ENCODE measurements at places on chromosomes 4 and X. TPM values are rescaled to one million over a fixed set of nuclear protein-coding genes. Genes with fewer than 3 reads are reported as not detected.

Gene CDX4
- not detected for total RNA-seq

Gene REELD1
- total RNA-seq, result 0.45 TPM

Gene CTSO
- total RNA-seq, result 3.0 TPM

Gene TXK
- 24.0 TPM for total RNA-seq

Gene PNCK
- total RNA-seq, result not detected

Gene POF1B
- total RNA-seq, result not detected

DNA sequence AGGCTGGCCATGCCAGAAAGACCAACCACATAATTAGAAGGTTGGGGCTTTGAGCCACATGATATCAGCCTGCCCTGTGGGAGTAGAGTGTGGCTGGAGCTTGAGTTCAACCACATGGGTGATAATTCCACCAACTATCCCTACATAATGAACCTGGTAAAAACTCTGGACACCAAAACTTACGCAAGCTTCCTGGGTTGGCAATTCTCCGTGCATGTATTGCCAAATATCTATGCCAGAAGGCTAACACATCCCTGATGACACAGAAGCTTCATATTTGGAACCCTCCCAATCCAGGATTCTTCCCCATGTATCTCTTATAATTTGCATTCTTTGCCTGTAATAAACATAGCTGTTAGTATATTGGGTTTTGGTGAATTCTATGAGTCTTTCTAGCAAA, 68.2 kb downstream of the FUNDC1 start:
- DNase-seq, result no peak

- no peak for DNase-seq
These were observed 96.5 kb downstream of the SLC2A9 start for GRCh38 chr4:9924750-9925149.

- DNase-seq, result no peak
These were observed 18.6 kb downstream of the LANCL3 start for GRCh38 chrX:37590047-37590446.

DNA sequence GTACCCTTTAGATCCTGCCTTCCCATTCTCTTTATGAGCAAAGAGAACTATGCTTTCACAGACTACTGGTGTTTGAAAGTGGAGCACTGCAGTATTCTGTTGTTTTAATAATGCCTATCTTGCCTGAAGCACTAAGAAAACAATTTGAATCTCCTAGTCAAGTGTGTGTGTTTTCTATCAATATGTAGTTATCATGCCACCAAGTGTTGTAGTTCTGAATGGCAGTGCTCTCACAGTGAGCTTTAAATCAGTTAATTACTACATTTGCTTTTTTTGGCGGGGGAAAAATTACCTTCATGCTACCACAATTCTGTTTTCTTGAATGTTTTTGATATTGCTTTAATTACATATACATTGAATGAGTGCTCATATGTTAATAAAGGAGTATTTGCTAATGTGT, 143.6 kb upstream of the FAM47A start:
- no peak for DNase-seq

DNA sequence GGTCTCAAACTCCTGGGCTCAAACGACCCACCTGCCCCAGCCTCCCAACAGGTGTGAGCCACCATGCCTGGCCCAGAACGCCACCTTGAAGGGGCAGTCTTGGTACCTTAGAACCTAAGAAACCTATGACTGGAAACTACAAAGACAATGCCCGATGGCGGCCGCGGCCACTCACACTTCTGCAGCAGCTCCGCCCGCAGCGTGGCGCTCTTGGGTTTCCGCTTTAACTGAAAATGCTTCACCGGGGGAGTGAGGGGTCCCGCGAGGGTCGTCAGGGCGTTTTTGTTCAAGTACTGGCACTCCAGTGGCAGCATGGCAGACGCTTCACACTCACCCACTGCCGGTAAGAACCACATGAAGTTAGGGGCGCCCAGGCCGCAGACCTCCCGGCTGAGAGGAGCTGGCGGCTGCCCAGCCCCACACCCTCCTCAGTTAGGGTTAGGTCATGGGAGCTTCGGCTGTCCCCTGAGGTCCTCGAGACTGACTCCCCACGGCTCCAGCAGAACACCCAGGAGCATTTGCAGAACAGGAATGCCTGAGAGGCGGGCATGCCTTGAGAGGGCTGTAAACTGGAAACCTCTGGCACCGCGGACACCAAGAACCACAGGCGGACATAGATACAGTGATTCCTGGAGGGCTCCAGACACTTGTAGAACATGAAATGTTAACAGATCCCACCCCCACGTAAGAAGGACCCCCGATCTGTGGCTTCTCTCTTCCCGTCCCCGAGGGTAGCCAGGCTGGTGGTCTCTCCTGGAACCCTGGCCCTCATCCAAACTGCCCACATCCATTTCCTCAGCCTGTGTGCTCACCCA, 19.0 kb downstream of the NELFA start:
- no peak for DNase-seq

GRCh38 chr4:114103908-114104307, 124.5 kb upstream of the ARSJ start:
- no peak for DNase-seq

DNA sequence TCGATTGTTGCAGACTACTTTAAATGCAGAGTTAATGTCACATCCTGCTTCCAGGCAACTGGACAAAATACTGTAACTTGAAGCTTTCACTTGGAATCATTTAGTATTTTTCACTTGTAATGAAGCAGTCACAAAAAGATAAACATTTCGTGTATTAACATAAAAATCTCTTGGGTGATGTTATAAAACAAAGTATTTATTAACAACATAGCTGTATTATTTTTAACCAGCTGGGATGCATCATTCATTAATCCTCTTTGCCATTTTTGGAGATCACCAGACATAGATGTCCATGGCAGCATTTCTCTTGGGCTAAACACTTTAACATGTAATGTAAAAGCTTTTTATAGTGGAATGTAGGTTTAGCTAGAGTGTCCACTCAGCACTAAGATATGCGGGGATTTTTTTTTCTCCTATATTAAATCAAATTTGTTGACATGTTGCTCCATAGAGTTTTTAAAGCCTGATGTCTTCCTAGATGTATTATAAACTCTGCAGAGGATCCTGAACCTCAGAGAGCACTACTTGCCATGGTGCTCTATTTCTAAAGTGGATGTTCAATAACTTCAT, 193.7 kb upstream of the SPANXN4 start:
- DNase-seq, result no peak

GRCh38 chr4:8701126-8702019, 108.8 kb downstream of the CPZ start:
- DNase-seq, result no peak

GRCh38 chrX:71056867-71057266, 11.3 kb downstream of the SNX12 start:
- DNase-seq, result no peak

GRCh38 chr4:158649111-158649680, 22.5 kb downstream of the C4orf46 start:
- DNase-seq, result no peak

GRCh38 chr4:110869862-110870572, 247.1 kb upstream of the PITX2 start:
- no peak for DNase-seq

- DNase-seq, result no peak
These were observed 370.3 kb upstream of the SMIM31 start for GRCh38 chr4:164383358-164384220.

DNA sequence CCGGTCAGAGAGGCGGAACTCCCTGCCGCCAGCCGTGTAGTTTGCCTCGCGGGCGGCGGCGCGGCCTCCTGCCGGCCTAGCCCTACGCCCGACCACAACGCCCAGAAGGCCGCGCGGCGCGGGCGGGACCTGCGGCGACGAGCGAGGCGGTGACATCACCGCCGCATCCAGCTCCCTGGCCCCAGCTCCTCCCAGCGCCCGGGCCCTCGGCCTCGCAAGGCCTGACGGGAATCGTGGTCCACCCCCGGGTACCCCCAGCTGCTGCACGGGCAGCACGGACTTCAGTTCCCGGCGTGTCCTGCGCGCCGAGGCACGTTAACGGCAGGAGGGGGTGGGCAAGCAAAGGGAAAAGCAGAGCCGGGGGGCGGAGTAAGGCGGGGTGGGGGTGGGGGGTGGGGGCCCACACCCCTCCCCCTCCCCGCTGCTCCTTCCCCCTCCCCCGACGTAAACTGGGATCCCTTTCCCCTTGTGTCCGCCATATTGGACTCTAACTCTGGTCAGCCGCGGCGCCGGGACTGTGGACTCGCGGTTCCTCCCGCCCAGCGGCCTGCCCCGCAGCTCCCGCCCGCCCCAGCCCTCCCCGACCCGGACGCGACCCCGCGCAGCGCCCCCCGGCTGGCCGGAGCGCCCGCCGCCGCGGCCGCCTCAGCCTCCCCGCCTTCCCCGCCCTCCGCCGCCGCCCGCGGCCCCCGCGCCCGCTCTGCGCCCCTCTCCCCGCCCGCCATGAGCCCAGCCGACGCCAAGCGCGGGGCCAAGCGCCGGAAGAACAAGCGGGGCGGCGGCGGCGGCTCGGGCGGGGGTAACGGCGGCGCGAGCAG, at the start of gene FAM193A:
Gene FAM193A (plus strand): TSS at position 455 of the 818 bp plus-strand sequence. CDS start 269 bp downstream, at position 724.
- DNase-seq, result peak; percentile 100

- DNase-seq, result no peak
These were observed 22.0 kb downstream of the OR13H1 start for GRCh38 chrX:131565909-131566308.

- no peak for DNase-seq
These were observed 423.1 kb downstream of the ADAM29 start for GRCh38 chr4:175341203-175341755.

GRCh38 chrX:118498351-118498750, 2.7 kb downstream of the DOCK11 start:
- no peak for DNase-seq

DNA sequence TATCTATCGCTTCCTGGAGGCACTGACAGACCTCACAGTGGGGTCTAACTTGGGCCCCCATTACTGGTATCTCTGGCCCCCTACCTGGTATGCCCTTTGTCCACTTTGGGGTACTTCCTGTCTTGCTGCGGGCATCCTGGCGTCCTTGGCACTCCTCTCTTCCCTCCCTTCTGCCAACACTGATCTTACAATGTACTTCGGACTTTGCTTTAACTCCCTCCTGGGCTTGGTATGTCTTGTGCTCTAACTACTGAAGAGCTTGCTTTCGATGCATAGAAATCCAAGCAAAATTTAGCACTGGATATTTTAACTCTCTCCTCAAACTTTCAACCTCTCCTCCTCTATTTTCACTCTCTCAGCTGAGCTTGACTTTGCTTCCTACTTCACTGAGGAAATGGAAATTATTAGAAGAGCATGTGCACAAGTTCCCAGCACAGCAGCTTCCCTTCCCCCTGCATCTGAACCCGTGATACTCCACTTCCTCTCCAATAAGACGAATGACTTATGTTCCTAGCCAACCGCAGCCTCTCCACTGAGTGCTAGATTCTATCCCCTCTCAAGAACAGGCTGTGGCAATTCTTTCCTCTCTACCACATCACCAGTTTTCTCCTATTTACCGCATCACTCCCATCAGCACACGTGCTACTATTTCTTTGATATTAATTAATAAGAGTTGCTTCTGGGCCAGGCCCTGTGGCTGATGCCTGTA, 52.9 kb downstream of the SUPT20HL2 start:
- peak; percentile 43 for DNase-seq

- no peak for DNase-seq
These were observed 486.2 kb downstream of the RPA4 start for GRCh38 chrX:97369947-97370346.

DNA sequence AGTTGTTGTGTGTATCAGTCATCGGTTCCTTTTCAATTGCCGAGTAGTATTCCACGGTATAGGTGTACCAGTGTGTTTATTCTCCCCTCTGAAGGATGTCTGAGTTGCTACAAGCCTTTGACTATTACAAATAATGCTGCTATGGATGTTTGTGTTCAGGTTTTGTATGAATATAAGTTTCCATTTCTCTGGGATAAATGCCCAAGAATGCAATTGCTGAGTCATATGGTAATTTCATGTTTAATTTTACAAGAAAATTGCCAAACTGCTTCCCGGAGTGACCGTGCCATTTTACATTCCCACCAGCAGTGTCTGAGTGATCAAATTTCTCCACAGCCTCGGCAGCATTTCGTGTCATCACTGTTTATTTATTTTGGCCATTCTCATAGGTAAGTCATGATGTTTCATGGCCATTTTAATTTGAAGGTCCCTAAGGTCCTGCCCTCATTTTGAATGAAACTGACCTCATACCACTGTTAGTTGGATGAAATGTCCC, 73.9 kb downstream of the IRF2 start:
- DNase-seq, result no peak

DNA sequence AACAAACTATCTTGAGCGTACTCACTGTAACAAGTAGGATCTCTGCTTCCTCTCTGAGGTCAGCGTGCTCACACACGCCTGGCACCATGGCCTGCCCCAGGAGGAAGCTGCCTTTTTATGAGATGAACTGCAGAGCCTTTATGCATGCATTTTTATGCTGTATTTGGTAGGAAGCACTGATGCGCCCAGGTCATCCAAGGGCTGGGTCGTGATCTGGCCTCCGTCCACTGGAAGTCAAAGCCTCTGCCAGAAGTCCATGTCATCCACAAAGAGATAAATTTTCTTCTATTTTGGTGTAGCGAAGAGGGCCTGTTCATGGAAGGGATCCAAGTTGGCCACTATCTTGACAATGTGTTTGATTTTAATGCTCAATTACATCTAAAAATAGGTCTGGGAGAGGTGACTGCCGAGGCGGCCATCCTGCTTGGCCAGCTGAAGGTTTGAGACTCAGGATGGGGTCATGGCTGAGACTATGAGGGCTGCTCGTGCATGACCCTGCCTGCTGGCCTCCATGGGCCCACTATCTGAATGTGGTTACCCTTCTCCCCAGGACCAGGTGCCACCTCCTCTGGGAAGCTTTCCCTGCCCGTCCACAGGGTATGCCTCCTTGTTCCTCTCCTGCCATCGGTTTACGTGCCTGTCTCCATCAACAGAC, 50.3 kb downstream of the HTRA3 start:
- peak; percentile 21 for DNase-seq

- no peak for DNase-seq
These were observed 69.5 kb downstream of the RRAGB start for GRCh38 chrX:55787063-55787462.

- DNase-seq, result no peak
These were observed 418.2 kb downstream of the STIM2 start for GRCh38 chr4:27278615-27279375.

DNA sequence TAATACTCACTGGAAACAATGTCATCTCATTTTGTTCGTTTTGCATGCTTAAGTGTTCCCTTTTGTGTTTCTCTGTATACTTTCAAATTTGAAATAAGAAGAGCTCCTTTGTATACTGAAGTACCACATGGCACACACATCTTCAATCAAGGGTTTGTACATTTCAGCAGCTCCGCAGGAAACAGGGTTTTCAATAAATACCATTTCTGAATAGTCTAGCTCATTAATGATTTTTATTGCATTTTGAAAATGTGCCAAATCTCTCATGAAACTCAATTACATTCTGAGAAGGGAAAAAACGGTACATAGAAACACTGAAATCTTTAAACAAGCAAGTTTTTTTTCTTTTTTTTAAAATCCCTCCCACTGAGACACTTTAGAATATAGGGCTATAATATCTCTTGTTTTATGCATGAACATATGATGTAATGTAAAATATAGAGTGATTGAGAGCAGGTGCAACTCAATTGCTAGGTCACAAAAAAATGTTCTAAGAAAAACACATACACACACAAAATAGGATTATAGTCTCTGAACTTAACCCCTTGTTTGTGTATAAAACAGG, 914.2 kb upstream of the PCDH7 start:
- no peak for DNase-seq

Data from activated CD8-positive, alpha-beta memory T cell treated with anti-CD3 and anti-CD28 coated beads, Interleukin-2, amount 10 ng/mL, durations not matched to agents 7 days and 5 days (primary cell).